ENCODE measurements at places on chromosomes 5 and 9.

DNA sequence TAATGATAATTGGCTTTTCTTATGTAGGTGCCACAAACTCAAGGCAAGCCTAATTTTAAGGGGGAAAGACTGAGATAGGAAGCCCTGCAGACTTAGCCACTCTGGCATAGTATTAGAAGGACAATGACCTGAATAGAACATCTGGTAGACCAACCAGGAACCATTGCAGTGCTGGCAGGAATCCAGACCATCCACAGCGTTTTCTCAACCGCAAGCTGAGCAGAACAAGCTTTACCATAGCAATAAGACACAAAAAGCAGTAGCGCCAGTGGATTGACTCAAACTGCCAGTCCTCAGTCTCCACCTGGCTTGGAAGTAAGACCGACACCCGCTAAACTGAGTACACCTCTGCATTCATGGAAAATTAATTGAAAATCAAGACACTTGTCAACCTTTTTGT is 141.3 kb upstream of the LPAR1 start:
- DNase-seq: no peak

GRCh38 chr5:1517838-1518237 is 5.9 kb downstream of the LPCAT1 start:
- DNase-seq: no peak

DNA sequence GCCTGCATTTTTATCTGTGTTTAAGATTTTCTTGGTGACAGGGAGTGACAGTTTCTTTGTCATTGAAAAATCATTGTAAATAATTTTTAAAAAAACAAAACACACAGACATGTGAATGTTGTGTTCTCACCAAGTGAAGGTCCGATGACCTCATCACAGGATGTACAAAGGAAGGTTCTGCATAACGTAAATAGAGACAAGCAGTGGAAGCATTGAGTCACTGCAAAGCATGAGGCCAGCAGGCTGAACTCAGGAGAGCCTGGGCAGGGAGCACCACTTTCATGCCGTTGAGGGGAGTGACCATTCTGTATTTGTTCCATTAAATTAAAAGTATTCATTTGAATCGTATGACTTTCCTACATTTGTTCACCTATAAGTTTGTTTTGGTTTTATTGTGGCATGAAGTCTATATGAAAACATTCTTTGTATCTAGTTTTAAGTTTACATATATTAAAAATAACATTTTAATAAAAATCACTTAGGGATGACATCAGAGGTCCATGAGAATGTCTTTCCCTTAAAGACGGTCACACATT is 70.4 kb upstream of the TLE1 start:
- DNase-seq: no peak

DNA sequence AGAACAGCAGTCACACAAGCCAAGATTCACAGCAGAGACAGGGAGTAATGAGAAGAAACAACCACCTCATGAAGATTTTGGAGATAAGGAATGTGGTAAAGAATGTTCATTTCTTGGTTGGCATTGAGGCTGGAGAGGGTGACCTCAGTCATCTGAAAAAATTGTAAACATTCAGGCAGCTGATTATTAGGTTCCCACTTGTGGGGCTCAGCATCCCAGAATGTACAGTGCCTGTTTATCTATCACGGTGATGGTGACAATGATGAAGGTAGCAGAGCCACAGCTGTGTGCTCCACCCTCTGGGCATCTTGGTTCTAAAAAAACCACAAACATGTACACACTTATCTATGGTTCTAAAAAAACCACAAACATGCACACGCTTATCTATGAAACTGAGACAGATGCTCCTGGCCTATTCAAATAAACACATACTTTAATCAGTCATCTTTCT is 143.9 kb upstream of the MOCS2 start:
- DNase-seq: no peak

DNA sequence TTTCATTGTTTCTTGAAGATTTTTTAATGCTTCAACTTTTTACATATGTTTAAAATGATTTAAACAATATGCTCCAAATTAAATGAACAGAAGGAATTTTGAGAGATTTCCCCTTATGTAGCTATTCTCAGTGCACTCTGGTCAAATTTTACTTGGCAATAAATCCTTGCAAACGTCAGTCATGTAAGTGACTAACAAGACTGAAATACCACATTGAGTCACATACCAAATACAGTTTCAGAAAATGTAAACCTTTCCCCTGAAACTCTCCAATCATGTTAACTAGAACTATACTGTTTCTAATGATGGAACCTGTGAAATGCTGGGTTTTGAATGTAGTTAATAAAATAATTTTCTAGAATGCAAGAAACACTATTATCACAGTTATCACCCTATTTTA is 29.6 kb downstream of the SAR1B start:
- no peak for DNase-seq

Measured in activated CD8-positive, alpha-beta memory T cell treated with anti-CD3 and anti-CD28 coated beads for 1 hour (primary cell).